ENCODE measurements at places on chromosomes 12 and 14.

- DNase-seq = no peak
Observed at GRCh38 chr12:92118826-92119536, 26.7 kb downstream of the BTG1 start.

DNA sequence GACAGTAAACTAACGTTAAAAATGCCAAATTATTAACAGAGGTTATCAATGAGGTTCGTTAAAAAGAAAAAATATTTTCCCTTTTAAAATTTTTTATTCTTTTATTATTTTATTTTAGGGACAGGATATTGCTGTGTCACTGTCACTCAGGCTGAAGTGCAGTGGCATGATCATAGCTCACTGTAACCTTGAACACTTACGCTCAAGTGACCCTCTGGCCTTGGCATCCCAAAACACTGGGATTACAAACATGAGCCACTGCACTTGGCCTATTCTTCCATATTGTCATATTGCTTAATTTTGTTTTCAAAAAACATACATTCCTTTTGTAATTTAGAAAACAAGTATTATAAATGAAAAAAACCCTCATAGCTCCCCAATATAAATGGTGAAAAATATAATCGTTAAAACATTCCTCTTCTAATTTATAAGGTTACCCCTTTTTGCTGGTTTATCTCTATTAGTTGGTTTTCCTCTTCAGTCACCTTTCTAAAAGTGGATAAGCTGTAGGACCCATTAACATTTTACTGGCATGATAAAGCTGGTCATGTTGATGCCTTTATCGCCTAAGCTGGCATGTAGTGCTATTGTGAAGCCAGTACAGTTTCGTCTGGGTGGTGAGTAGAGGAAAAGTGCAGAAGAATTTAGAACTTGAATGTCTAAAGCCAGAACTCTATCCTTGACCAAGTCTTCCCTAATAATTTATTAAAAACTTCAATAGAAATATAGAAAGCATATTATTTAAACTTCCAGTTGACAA lies 27.6 kb downstream of the PDE3A start:
- no peak for DNase-seq

- no peak for DNase-seq
Observed at GRCh38 chr14:85438481-85438942, 91.4 kb upstream of the FLRT2 start.

DNA sequence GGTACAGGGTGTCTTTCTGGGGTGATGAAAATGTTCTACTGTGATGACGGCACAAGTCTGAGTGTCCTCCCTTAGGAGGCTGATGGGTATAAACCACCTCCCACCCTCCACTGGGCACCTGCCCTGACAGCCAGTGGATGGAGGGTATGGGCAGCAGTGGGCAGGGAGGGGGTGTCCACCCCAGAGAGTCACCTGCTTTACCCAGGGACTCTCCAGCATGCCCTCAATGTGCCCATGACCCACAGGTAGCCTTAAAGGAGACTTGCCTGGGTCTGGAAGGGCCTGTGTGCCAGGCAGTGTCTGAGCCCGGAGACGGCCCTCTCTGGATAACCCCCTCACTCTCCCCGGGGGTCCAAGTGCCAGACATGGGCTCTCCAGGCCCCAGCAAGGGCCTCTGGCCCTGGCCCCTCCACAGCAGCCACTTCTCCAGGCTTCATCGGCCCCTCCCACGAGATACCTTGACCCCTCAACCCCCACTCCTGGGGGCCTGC lies 38.8 kb downstream of the CCNK start:
- DNase-seq = no peak

GRCh38 chr14:73776194-73776537 lies 62.0 kb upstream of the PNMA1 start:
- no peak for DNase-seq

GRCh38 chr12:50215033-50215432 lies 47.9 kb upstream of the CERS5 start:
- DNase-seq = no peak

DNA sequence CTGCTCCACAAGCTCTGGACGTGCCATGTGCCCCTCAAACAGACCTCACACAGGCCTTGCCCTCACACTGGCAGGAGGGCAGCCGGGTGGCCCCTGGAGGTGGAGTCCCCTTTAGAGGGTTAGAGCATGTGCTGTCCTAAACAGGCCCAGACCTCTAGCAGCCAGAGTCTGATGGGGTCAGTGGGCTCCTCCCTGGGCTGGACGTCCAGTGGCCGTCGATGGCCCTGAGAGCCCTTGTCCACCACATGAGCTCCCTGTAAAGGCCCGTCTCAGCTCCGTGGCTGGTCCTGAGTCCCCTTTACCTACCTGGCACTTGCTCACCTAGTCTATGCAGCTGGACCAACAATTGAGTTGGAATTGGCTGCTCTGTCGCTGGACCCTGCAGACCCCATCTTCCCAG lies 3.8 kb downstream of the TMEM179 start:
- no peak for DNase-seq

DNA sequence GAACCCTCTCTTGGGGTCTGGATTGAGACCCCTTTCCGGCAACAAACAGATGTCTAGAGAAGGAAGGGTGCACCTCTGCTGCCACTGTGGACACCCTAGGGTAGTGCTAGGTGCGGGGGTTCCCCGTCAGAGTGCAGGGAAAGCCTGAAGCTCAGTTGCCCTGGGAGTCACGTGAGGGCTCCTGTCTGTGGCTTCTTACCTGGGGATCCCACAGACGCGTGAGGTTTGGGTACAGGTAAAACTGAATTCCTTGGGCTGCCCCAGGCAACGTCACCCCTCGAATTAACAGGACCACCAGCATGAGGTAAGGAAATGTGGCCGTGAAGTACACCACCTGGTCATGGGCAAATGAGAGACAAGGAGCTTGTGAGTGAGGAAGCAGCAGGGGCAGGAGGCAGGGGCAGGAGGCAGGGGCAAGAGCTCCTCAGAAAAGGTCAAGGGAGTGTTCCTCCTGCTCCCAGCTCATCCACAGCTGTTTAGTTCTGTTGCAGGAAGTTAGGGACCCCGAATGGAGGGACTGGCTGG lies 21.0 kb upstream of the SLC6A12 start:
- no peak for DNase-seq

DNA sequence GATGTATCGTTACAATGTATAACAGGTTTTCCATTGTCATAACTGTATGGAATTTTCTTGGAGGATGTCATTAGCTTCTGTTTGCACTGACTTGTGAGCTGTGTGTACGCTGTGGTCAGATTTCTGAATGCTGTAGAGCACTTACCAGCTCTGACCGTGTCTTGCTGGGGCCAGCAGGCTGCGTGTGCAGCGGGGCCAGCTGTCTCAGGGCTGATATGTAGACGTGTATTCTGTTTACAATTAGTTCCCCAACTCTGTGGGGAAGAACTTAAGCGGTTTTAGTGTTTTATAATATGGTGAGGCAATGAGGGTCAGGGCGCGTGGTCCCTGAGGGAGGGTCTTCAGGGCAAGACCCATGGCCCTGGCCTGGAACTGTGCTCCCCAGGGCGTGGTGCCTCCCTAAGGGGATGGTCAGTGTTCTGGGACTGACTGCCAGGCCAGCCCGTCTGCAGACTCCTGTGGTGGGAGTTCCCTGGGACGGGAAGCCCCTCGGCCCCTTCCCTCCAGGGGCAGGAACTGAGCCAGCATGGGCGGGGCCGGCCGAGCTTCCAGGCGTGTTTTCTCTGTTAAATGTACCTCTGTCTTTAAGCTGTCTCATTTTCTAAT lies 18.7 kb downstream of the XRCC3 start:
- DNase-seq = no peak

- no peak for DNase-seq
Observed at GRCh38 chr12:92942905-92943304, 13.8 kb upstream of the EEA1 start.

DNA sequence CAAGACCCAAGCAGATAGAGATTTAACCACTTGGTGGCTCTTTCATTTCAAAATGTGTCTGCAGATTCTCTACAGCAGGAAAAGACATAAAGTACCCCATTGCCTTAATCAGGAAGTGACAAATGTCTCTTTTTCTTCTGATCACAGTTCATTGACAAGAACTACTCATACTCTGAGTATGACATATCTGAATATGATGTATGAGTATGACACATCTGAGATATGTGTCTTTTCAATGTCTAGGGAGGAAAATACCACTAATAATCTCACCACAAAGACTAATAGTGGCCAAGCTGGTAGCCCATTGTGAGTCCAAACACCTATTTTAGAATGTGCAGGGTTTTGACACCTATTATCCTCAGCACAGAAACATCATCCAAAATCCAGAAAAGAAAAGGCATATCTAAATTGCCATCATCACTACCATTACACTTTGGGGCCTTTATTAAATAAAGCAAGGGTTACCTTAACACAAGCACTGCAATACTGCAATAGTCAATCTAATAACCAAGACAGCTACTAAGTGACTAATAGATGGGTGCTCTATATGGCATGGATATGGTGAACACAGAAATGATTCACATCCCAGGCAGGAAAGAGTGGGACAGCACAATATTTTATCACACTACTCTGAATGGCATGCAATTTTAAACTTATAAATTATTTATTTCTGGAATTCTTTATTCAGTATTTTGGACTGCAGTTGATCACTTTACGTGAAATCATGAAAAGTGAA lies 243.7 kb upstream of the FAR2 start:
- DNase-seq = no peak

DNA sequence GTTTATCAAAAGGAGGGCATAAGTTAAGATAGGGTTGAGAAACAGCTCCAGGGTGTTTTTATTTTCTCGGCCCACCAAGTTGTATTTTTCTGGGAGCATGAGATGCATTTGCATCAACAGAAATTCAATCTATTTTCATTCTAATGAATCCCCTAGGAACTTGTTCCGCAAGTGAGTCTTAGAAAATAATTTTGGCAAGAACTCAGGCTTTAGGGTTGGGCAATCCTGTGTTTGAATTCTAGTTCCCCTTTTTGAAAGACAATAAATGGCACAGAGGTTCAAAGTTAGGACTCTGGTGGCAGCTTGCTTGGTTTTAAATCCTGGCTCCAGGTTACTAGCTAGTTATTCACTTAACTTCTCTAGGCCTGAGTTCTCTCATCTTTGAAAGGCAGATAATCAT lies 23.7 kb downstream of the SLC5A8 start:
- DNase-seq = no peak

DNA sequence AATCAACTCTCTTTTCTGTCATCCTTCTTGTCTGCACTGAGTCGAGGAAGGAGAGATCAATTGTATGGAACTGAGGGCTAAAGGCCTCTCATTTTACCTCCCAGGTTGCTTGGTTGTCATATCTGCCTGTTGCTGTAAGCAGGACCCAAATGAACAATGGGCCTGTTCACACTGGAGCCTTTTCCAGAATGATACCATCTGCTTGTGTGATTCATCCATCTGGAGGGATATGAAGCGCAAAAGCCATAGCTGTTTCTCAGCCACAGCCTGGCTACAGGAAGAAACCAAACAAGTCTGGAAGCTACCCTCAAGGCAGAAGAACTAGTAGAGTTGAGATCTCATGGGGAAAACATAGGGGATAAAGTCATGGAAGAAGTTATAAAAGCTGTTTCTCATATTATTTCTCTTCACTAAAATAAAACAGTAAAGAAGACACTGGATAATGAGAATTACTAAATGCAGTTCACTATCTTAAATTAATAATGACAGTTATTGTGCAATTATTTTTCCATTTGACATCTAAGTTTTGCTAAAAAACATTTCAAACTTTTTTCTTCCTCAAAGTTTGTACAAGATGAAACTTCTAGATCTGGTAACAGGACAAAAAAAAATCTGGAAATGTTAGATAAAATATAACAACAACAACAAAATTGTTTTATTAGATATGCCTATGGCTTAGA lies 106.3 kb downstream of the SPTSSA start:
- no peak for DNase-seq

DNA sequence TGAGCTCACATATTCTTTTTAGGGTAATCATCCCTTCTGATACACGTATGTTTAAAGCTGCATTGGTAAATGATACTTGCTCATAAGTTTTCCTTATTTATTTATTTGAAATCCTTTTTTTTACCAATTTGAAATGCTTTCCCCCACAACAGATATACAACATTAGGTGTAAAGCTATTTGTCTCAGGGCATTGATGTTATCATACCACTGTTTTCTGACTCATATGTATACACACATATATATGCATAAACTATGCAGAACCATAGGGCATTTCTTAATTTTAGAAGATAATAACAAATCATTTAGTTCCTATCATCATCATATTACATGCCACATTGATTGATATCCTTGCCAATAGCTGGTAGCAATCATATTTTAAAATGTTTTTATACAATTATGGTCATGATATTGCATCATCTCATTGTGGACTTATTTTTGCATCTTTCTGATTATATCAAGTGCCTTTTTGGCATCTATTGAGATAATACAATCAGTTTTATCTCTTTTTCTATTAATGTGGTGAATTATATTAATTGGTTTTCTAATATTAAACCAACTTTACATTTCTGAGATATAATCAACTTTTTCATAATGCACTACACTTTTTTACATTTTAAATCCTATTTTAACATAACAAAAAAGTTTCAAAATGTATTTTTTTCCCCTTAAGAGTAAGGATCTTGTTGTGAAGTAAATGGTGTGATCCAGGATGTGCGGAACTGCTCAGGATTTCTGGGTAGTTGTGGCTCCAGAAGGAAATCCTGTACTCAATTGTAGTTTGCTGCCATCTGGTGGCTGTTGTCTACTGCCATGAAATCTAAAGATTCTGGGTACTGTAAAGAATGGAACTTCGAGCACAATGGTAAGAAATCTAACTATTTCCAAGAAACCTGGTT lies 16.7 kb downstream of the OR9K2 start:
- peak; percentile 46 for DNase-seq

DNA sequence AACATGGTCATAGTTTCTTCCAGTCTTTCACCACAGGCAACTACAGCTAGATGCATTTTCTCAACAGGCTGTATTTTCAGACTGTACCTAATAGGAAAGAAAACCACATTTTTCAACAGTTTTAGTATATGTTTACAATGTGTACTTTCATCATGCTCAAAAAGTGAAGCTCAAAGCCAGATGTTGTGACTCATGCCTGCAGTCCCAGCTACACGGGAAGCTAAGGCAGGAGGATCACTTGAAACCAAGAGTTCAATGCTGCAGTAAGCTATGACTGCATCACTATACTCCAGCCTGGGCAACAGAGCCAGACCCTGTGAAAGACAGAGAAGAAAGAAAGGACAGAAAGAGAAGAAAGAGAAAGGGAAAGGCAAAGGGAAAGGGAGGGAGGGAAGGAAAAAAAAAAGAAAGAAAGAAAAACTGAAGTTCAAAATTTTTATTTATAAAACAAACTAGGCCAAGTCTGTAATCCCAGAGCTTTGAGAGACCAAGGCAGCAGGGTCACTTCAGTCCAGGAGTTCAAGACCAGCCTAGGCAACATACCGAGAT lies 25.5 kb downstream of the GXYLT1 start:
- no peak for DNase-seq

GRCh38 chr14:99479906-99480869 lies at the start of gene SETD3:
Gene SETD3 (minus strand): TSS chr14:99480859. CDS start chr14:99465805, 15,054 bp downstream.
- peak; percentile 13 for DNase-seq

GRCh38 chr14:97489750-97490149 lies 692.6 kb downstream of the VRK1 start:
- no peak for DNase-seq

DNA sequence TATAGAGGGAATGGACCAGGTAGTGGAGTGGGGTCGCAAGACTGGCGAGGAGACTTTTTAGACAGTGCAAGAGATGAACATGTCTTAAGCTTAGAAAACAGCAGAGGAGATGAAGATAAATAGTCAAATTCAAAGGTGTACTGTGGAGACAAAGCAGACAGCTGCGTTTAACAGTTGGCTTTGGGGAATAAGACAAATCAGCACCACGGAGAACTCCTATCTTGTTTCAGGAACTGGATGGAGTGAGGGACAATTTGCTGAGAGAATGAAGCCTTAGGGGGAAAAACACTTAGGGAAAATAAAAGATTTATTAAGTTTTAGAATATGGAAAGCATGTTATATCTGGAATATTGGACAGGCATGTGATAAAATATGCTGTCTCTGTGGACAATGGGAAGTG lies 458.8 kb downstream of the GLT1D1 start:
- DNase-seq = no peak

GRCh38 chr12:88182416-88182815 lies 40.3 kb downstream of the TMTC3 start:
- no peak for DNase-seq

All from NCI-H1105 (cell line).